ENCODE measurements at places on chromosomes 1 and 21. TPM values are rescaled to one million over a fixed set of nuclear protein-coding genes. Genes with fewer than 3 reads are reported as not detected.

SLC9C2 gene
- total RNA-seq = not detected

EPHA10 gene
- total RNA-seq = 0.21 TPM

DENND1B gene
- 18.2 TPM for total RNA-seq

PDPN gene
- not detected for total RNA-seq

SPRR1B gene
- total RNA-seq = not detected

OR6N1 gene
- total RNA-seq = not detected

KLHL21 gene
- total RNA-seq = 22.6 TPM

- H3K4me3 ChIP-seq = no peak overlapping the region
- no peaks in the 10 kb centered on the region for H3K27me3 ChIP-seq
- H3K27ac ChIP-seq = no peak overlapping the region
- no peaks in the 10 kb centered on the region for H3K4me1 ChIP-seq
These were observed 41.2 kb downstream of the TDRD5 start for GRCh38 chr1:179632868-179633267.

GRCh38 chr1:53702341-53702740, 36.6 kb downstream of the GLIS1 start:
- DNase-seq = no peak
- no peak overlapping the region for H3K27ac ChIP-seq
- H3K27me3 ChIP-seq = peaks cover 8% of the 10 kb centered on the region
- no peaks in the 10 kb centered on the region for H3K4me1 ChIP-seq

- peaks cover 55% of the 10 kb centered on the region for H3K27me3 ChIP-seq
- H3K27ac ChIP-seq = no peak overlapping the region
These were observed 39.5 kb downstream of the TGFB2 start for GRCh38 chr1:218384581-218384993.

DNA sequence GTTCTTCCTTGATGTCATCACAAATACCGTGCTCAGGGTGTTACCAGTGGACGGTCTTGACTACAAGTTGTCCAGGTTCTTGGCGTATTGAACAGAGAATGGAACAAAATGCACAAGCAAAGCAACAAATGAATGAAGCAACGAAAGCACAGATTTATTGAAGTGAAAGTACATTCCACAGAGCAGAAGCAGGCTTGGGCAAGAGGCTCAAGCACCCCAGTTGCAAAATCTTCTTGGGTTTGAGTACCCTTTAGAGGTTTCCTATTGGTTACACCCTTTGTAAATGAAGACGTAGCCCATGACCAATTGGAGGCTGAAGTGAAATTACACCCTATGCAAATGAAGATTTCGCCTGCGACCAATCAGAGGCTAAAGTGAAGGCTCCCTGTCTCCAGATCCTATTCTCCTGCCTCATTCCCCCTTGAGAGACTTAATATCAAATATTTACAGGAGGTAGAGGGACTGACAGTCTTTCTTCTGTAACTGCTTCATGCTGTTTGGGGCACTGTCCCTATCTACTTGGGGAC, 38.3 kb downstream of the YY1AP1 start:
- peaks cover 2% of the 10 kb centered on the region for H3K4me1 ChIP-seq
- no peak for DNase-seq
- no peaks in the 10 kb centered on the region for H3K36me3 ChIP-seq

DNA sequence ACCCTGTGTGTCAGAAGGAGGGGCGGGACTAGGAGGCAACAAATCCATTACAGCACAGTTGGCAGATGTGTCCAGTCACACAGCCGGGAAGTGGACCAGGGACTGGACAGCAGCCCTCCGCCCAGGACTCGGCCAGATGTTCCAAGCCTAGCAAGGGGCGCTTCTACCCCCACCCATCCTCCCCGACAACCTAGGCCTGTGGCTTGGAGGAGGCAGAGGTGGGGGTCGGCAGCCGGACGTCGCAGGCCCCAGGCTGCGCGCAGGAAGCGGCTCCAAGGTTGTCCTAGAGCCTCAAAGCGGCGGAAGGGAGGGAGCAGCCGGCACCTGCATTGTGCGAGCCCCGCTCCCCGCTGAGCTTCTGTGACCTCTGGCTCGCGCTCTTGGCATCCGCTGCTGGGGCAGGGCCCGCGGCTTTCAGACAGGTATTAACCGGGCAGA, 20.6 kb upstream of the MYCL start:
- no peaks in the 10 kb centered on the region for H3K36me3 ChIP-seq
- no peak overlapping the region for H3K4me3 ChIP-seq
- peaks cover 4% of the 10 kb centered on the region for H3K27me3 ChIP-seq
- no peaks in the 10 kb centered on the region for H3K4me1 ChIP-seq
- no peak for DNase-seq

DNA sequence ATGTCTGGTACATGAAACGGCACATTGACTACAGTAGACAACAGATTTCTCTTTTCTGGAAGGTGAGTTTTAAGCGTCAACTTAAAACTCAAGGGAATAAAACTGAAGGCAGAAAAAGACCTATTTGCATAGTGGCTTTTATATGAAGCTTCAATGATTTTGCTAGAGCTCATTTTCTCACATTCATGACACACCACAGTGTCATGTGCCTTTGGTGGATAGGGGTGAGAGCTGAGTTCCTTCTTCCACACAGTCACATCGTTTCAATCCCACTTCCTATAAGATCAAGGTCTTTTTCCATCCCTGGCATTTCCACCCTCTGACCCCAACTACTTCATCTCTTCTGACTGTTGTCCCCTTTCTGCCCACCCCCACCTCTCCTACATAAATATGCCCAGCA, 31.0 kb downstream of the IL12RB2 start:
- H3K4me1 ChIP-seq = peaks cover 83% of the 10 kb centered on the region
- no peaks in the 10 kb centered on the region for H3K27me3 ChIP-seq
- peak overlapping the region; percentile 89 for H3K27ac ChIP-seq
- H3K4me3 ChIP-seq = peak overlapping the region; percentile 37
- peaks cover 80% of the 10 kb centered on the region for H3K36me3 ChIP-seq
- no peak for DNase-seq

DNA sequence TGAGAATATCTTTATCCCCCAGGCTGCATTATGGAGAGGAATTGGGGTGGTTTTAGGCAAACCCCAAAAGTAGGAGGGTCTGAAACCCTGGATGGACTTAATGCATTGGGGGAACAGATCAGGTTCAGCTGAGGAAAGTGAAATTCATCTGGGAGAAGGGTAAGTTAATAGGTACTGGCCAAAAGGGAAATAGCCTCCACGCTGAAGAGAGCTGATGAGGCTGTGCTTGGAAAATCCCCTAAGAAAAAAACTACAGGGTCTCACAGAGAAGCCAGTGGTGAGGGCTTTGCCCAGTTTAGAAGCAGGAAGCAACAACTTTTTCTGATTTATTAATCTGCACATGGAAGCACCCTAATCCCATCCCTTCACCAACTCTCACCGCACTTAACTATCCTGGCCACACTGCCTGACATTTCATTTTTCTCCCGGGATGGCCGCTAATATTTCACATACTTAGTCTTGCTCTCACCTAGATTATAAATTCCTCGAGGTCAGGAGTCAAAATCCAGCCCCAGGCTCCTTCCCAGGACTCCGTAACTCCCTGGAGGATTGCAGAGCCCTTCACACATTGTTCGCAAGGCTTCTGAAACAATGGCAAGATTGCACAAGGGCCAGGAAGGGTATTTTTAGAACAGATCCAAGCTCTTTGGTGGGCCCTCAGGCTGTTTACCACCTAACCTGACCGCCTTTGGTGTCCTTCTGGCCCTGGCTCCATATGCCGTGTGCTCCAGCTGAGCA, 60.9 kb upstream of the TARBP1 start:
- no peaks in the 10 kb centered on the region for H3K36me3 ChIP-seq
- no peaks in the 10 kb centered on the region for H3K27me3 ChIP-seq
- no peak overlapping the region for H3K4me3 ChIP-seq
- H3K4me1 ChIP-seq = peaks cover 24% of the 10 kb centered on the region
